AG08395 (cell line): ENCODE measurements at places on chromosomes 12 and 14.
A peak's percentile ranks its signal among the peaks of the same experiment; 100 is the strongest.

DNA sequence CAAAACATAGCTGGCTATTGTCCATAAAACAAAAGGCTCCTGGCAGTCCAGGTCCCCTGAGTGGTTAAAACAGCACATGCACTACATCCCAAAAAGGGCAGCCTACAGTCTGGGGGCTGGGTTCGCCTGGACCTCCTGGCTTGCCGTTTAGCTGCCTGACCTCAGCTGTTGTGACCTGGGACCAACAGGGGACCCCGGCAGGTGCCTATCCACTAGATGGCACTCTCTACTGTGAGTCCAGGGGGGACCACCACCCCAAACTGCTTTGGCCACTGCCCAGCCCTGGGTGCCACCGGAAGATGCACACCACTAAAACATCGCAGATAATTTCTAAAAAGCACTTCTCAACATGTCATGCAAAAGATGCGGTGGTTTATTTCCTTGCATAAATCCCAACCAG, 2.9 kb upstream of the RTL1 start:
- no peak for DNase-seq

- DNase-seq = no peak
Observed at GRCh38 chr12:39365364-39366001, 77.4 kb downstream of the KIF21A start.

- DNase-seq = peak; percentile 42
Observed at GRCh38 chr12:3770891-3771290, 18.0 kb upstream of the CRACR2A start.

DNA sequence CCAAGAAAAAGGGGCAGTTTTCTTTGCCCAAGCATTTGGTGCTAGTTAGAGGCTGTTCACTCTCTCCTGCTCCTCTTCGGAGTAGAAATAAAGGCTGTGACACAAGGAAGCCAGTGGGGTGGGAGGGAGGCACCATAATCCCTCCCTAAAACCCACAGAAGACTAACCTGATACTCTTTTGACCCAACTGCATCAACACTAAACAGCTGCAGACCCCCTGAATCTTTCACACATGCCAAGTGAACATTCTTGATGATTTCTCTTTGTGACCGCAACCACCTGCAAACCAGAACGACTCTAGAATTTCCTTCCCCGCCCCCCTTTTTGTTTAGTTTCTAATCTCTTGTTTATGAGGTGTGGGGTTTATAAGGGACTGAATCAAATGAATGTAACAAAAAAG, 175.8 kb upstream of the BCL2L14 start:
- DNase-seq = no peak

- DNase-seq = no peak
Observed at GRCh38 chr14:34254571-34254970, 207.5 kb downstream of the SPTSSA start.

- peak; percentile 32 for DNase-seq
Observed at GRCh38 chr12:110917467-110917866, 2.9 kb downstream of the MYL2 start.

GRCh38 chr12:67598598-67598997, 49.9 kb upstream of the DYRK2 start:
- DNase-seq = no peak

DNA sequence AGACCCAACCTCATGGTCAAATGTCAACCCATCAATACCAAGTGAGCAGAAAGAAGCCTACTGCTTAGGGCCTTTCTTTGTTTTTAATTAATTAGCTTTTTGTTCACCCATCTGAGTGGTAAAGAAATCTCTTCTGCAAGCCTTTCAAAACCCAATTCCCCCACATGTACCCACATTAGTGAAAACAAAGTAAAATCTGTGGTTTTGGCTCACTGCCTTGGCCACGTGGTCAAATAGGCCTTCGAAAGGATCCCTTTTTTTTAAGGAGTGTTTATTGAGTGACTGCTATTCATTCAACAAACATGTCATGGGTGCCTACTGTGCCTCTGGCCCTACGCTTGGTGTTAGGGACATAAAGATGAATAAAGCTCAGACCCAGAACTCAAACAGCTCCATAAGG, 160.1 kb downstream of the NUAK1 start:
- DNase-seq = no peak

DNA sequence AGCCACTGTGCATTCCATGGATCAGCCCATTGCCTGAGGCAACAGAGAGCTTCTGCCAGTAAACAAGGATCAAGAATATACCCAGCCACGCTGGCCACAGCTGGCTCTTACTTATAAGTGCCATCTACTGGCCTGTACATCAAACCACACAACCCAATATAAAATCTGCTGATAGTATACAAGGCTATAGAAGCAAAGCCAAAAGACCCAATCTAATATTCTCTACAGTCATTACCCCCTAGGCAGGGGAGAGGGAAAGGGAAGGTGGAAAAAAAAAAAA, 4.4 kb upstream of the FAM186B start:
- no peak for DNase-seq

DNA sequence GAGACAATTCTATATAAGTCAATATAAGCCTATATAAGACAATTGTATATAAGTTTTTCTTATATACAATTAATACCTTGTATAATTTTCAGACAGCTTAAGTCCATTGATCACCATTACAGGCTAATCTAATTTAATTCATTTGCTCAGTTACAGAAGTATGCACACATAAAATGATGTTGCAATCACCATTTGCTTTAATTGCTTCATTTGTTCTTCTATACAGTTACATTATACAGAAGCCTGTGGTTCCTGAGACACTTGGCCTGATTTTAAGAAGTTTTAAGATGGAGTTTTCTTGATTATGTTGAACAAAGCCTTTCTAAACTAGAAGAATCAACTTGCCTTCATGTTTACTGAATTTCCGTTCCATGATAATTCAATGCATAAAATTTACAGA, 314.6 kb upstream of the PDE3A start:
- DNase-seq = no peak

GRCh38 chr12:28993720-28994119, 155.4 kb upstream of the FAR2 start:
- no peak for DNase-seq

DNA sequence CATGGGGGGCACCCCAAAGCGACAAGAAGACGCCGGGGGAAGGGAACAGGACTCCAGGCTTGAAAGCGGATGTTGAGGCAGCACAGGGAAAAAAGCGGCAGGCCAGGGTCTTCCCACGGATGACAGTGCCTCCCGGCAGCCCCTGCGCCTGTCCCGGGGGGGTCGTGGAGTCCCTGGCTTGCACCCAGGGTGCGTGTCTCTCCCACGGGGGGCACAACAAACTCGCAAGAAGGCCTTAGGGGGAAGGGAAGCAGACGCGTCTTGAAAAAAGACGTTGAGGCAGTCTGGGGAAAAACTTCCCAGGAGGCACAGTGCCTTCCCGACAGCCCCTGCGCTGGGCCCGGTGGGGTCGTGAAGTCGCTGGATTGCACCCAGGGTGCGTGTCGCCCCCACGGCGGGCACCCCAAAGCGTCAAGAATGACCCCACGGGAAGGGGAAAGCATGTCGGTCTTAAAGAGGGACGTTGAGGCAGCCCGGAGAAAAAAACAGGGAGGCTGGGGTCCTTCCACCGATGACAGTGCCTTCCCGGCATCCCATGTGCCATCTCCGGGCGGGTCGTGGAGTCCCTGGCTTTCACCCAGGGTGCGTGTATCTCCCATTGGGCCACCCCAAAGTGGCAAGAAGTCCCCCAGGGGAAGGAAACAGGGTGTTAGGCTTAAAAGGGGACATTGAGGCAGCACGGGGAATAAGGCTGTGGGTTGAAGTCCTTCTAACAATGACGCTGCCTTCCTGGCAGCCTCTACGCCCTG, 159.9 kb upstream of the ALG10B start:
- no peak for DNase-seq

DNA sequence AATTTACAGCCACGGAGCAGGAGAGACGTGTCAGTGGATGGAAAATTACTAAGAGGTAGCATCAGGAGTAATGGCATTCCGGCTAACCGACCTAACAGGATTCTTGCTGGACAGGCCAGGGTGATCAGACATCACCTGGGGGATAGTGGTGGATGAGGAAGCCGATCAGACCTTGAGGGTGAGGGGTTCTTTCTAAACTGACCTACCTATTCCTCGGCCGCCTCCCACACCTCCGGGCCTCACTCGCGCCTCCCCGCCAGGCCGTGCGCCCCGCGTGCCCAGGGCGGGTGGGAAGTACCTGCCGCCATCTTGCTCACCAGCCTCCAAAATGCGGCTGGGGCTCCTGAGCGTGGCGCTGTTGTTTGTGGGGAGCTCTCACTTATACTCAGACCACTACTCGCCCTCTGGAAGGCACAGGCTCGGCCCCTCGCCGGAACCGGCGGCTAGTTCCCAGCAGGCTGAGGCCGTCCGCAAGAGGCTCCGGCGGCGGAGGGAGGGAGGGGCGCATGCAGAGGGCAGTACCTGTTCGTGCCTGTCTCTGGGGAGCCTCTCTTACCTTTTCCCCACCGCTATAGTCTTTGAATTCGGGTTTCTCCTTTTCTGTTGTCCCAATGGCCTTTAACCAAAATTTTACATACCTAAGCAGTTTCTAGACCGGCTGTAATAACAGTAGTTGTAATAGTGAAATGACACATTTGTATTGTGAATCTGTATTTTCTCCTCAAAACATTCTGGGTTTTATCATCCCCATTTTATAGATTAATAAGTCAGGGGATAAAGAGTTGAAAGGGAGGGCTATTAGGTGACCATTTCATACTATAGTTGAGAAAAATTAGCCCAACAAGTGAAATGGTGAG, at the start of gene TMPRSS12:
Gene TMPRSS12 (plus strand): TSS at position 290 of the 857 bp plus-strand sequence. CDS start 39 bp downstream, at position 329.
- DNase-seq = no peak

GRCh38 chr14:33680873-33681272, 270.0 kb downstream of the EGLN3 start:
- no peak for DNase-seq

DNA sequence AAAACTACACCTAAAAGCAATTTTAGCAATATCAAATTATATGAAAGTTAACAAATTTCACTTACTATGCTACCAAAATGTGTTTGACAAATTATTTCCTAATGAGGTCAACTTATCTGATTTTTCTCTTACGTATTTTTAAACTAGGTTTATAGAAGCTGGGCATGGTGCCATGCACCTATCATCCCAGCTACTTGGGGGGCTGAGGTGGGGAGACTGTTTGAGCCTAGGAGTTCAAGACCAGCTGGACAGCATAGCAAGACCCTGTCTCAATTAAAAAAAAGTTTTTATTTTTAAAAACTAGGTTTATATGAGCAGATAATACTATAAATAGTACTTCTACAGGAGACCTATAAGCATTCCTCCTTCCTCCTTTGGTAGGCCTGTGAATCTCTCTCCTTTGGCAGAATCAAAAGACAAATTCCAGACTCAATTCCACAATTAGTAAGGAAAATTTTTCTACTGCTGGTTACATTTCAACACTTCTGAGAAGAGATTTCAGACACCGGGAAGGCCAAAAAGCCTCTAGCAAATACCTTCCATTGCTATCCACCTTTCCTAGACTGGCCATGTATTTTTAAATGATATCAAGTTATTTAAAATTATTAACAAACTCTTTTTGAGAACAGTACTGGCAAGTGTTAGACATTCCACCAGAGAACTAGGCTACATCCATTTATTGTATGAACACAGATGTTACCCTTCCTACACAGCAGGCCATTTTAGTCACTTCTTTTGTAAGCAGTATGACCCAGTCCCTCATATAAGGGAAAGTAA, 34.4 kb downstream of the CDK17 start:
- DNase-seq = no peak

DNA sequence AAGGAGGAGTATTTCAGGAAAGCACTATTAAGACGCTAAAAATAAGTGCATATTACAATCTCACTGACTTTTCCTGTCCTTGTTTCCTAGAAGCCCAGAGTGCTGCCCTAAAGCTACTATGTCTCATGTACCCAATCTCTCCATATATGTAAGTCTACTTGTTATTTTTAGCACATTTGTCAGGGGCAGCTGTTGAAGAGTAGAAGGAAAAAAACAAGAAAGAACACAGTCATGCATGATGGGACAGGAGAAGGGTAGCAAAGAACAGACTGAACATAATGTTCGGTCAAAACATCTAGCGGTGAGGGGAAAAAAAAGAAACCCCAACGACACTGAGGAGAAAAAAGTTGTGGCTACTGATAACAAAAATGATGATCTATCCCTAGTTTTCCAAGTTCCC, 14.3 kb downstream of the YBX3 start:
- no peak for DNase-seq

- peak; percentile 30 for DNase-seq
Observed at GRCh38 chr14:68814539-68815297, 21.9 kb upstream of the ZFP36L1 start.

- DNase-seq = no peak
Observed at GRCh38 chr12:77630344-77630743, 200.3 kb upstream of the NAV3 start.

GRCh38 chr14:55048900-55049436, 2.5 kb upstream of the MAPK1IP1L start:
- DNase-seq = no peak

DNA sequence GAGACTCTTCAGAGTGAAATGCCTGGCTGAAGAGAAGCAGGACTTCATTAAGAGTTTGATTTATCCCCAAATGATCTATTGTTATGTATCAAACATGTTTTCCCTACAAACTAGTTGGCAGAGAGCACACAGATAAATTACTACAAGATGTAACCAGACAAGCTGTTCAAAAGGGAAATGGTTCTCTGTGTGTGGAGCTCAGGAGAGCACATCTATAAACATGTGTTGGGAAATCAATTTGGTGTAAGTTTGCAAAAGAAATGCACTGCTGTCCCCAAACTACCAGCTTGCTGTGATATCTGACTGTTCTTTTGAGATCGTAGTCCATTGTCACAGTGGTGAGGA, 159.2 kb downstream of the PAH start:
- DNase-seq = no peak

DNA sequence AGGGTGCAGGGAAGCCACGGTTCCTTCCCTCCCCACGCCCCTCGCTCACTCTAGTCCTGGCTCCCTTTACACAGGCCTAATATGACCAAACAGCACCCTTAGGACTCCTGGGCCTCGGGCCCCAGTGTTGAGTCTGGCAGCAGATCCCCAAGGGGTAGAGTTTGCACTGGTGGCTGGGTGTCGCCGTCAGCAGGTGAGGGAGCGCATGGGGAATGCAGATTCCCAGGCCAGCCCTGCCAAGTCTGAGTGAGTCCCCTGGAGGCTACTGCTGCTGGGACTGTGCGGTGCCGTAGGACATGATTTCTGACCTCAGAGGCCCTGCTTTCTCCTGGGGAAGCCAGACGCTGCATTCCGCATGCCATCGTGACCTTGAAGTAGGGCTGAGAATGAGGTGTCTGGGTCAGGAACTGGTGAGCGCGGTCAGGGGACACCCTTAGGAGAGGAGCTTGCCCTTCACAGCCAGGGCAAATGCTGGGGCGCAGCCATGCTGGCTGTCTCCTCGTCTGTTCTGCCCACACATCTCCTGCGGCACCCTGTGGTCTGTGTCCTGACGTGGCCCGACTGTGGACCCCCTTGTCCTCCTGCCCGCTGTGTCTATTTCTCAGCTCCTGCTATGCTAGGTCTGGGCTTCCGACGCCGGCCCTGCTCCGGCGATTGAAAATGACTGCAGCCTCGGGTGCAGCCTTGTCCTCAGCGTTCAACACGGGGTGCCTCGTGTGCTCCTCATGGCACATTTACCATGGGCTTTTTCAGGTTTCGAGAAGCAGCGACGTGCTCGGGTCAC, 37.6 kb upstream of the PRMT8 start:
- DNase-seq = no peak

- DNase-seq = no peak
Observed at GRCh38 chr14:64968167-64968566, 4.0 kb downstream of the RAB15 start.

- no peak for DNase-seq
Observed at GRCh38 chr12:29270446-29270845, 110.5 kb downstream of the ERGIC2 start.
